ENCODE measurements at places on chromosomes 7 and 10. TPM values are rescaled to one million over a fixed set of nuclear protein-coding genes. Genes with fewer than 3 reads are reported as not detected.

The DOCK1 gene
- 67.6 TPM for total RNA-seq

The DPP6 gene
- not detected for total RNA-seq

The C7orf57 gene
- 3.2 TPM for total RNA-seq

The CFAP69 gene
- 0.51 TPM for total RNA-seq

The ADD3 gene
- total RNA-seq: 32.4 TPM

All from Panc1 (cell line).